ENCODE measurements at places on chromosomes 12 and 14.

DNA sequence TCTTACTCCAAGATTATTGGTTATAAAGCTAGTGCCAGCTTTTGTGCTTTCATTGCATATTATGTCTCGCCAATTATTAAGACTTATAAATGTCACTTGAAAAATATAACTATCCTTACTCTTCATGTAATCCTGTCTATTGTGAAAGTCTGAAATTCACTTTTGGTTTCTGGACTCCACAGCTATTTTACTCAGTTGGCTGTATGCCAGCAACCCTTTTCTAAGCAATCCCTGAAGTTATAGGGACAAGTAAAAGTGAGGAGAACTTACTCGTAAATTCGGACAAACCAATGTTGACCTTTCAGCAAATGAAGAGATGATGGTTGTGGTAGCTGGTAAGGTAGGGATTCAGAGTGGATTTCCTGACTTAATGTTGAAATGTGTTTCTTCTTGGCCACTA is 196.3 kb downstream of the NPAS3 start:
- DNase-seq = no peak

DNA sequence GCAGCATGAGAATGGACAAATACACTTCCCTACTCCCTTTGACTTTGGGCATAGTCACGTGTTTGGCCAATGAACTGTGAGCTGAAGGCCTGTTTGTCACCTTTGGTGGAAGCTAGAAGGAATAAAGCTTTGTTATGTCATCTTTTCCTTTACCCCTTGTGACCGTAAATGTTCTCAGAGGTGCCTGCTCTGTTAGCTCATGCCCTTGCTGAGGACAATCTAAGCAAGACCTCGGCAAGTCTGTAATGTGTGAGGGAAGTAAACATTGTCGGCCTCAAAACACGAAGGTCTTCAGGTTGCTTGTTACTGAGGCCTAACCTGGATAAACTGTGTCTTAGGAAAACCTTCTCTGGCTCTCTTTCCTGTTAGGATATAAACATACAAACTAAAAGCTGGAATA is 354.2 kb downstream of the TMEM132D start:
- no peak for DNase-seq

GRCh38 chr14:21852061-21852664 is 178.5 kb upstream of the OR4E1 start:
- peak; percentile 71 for DNase-seq

DNA sequence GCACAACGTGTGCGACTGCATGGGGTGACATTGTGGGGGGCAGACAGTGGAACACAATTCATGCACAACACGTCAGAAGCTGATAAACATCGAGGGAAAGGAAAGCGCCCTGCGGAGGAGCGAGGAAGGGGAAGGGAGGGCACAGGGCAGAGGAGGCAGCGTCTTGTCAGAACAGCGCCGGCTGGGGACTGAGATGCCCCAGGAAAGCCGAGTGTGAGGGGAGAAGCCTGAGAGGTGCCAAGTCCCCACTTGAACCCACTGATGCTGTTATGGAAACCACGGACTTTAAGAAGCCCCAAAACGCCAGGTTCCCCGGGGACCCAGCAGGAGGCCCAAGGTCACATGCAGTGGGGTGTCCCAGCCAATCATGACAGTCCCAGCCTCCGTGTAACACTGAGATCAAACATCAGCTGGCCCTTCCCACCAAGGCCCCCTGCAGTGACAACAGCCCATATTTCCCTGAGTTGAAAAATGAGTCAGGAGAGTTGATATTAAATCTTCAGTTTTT is 70.0 kb downstream of the GALNT9 start:
- DNase-seq = no peak

- DNase-seq = no peak
Observed at GRCh38 chr14:74015176-74015575, 3.9 kb downstream of the ENTPD5 start.

- DNase-seq = peak; percentile 40
Observed at GRCh38 chr12:124551268-124552144, 15.9 kb downstream of the NCOR2 start.

DNA sequence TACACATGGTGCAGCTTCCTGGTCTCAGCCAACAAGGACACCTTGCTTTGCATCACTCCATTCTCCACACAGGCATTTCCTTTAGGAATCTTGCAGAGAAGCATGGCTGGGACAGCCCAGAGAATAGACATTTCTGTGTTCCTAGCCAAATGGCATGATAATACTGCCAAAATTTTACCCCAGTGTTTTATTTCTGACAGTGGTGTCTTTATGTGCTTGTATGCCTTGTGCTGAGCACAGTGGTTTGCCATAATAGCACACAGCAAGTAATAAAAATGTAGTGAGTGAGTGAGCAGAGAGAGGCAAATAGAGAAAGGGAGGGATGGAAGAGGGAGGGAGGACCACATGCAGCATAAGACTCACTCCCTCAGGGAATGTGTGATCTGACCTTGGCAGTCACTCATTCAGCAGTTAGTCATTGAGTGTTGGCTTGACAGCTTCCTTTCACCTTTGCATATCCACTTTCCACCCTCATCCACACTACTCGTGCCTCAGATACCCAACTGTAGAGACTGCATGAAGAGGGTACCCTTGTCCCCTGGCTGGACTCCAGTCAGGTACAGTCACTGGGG is 212.8 kb upstream of the CCDC196 start:
- no peak for DNase-seq

GRCh38 chr12:9750276-9751203 is 10.2 kb downstream of the CD69 start:
- DNase-seq = peak; percentile 89

GRCh38 chr12:89160716-89161123 is 191.6 kb downstream of the DUSP6 start:
- peak; percentile 15 for DNase-seq

DNA sequence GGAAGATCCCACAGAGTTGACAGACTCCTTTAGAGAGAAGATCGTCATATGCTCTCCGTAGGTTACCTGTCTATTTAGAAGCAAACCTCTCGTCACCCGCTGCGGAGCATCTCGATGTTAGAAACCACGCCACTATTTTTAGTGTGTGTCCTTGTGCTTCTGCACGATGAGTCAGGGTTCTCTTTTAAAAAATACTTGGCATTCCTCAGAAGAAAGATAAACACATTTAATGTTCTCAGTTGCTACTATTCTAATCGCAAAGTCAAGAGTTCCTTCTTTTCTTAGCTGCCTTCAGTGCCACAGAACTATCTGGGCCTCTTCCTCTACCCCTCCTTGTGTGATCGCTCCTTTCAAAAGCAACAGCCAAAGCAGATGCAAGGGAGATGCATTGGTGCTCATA is 192.4 kb downstream of the PELI2 start:
- DNase-seq = no peak

DNA sequence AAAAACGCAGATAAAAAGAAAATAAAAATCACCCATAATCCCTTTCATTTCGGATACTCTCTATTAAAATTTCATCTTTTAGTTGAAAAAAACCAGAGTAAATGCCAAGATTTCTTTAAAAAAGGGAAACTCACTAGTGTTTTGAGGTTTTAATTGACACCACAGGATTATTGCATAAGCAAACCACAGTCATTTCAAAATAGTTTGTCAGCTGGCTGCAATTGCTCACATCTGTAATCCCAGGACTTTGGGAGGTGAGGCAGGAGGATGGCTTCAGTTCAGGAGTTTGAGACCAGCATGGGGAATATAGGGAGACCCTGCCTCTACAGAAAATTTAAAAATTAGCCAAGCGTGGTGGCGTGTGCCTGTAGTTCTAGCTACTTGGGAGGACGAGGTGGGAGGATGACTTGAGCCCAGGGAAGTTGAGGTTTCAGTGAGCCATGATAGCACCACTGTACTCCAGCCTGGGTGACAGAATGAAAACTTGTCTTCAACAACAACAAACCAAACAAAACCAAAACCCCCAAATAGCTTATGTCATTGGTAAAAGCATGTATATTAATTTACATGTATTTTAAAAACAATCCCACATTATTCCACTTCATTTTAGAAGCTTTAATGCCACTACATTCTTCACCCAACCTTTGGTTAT is 48.8 kb downstream of the SYNE2 start:
- no peak for DNase-seq

DNA sequence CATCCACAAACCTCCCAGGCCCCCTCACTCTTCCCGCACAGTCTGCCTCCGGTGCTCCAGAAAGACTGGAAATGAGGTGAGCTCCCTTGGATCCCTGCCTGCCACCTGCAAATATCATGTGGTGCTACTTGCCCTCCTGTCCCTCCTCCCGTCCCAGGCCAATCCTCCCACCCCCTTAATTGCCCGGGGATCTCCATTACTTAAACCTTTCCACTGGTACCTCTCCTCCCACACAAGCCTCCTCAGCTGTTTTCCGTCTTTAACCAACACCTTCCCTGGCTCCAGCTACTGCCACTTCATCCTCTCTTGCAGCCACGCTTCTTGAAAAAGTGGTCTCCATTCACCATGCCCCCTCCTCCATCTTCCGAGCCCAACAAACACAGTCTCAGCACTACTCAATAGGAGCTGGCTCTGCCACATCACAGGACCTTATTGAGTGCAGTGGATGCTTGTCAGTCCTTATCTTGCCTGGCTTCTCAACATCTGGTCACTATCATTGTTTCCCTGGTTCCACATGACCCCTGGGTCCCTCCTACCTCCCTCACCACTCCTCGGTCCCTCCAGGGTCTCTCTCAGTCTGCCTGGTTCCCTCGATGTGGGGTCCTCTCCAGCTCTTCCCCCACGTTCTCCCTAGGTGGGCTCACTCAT is 11.5 kb downstream of the FAIM2 start:
- DNase-seq = no peak
